ENCODE measurements at places on chromosomes 7 and 10.
A peak's percentile ranks its signal among the peaks of the same experiment; 100 is the strongest.

- H3K4me1 ChIP-seq, result no peaks in the 10 kb centered on the region
- no peak overlapping the region for H3K27ac ChIP-seq
- DNase-seq, result no peak
- no peak overlapping the region for H3K4me3 ChIP-seq
- H3K36me3 ChIP-seq, result no peaks in the 10 kb centered on the region
Observed at GRCh38 chr10:53904506-53905241, 896.4 kb downstream of the PCDH15 start.

DNA sequence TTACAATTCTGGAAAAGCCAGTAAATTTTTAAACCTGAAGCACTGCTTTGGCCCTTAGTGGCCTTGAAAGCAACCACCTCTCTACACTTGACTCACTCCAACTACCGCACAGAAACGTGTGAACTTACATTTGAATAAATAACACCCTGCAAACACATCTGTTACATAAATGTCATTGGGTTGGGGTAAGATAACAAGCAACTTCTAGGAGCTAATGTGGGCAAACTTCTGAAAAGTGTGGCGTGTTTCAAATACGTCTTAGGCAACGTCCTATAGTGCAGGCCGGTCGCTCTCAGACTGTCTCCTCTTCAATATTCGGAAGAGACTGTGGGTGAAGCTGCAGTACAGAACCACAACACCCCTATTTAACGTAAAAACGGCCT is 474 bp downstream of the ORC5 start:
- peak overlapping the region; percentile 83 for H3K4me3 ChIP-seq
- peaks cover 18% of the 10 kb centered on the region for H3K4me1 ChIP-seq
- H3K27me3 ChIP-seq, result no peaks in the 10 kb centered on the region
- H3K27ac ChIP-seq, result peak overlapping the region; percentile 83
- H3K36me3 ChIP-seq, result peaks cover 16% of the 10 kb centered on the region

GRCh38 chr7:134888141-134888740 is 98.1 kb upstream of the AGBL3 start:
- H3K27me3 ChIP-seq, result no peaks in the 10 kb centered on the region
- peak overlapping the region; percentile 8 for H3K27ac ChIP-seq
- no peak overlapping the region for H3K4me3 ChIP-seq
- peaks cover 88% of the 10 kb centered on the region for H3K4me1 ChIP-seq
- peaks cover 12% of the 10 kb centered on the region for H3K36me3 ChIP-seq
- DNase-seq, result no peak

DNA sequence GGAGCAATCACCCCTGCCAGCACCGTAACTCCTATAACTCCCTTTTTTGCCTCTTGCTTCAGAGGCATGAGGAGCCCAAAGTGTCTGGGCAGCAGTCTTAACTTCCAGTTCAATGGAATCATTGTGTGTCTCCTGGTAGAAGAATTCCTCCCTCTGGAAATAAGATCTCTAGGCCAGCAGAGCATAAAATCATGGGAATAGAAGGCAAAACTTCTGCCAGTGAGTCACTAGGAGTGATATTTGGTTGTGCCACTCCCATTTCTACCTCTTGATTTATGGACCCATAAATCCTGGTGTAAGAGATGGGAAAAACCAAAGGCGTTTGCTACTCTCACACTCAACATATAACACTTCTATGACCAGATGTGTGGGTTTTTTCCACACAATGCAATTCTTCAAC is 104.9 kb upstream of the FAM180A start:
- no peaks in the 10 kb centered on the region for H3K4me1 ChIP-seq
- no peak overlapping the region for H3K27ac ChIP-seq
- no peaks in the 10 kb centered on the region for H3K36me3 ChIP-seq
- no peak overlapping the region for H3K4me3 ChIP-seq

GRCh38 chr7:39607865-39608264 is 15.5 kb upstream of the RALA start:
- H3K4me1 ChIP-seq, result no peaks in the 10 kb centered on the region
- DNase-seq, result no peak
- H3K27ac ChIP-seq, result no peak overlapping the region
- no peaks in the 10 kb centered on the region for H3K36me3 ChIP-seq
- H3K4me3 ChIP-seq, result no peak overlapping the region

DNA sequence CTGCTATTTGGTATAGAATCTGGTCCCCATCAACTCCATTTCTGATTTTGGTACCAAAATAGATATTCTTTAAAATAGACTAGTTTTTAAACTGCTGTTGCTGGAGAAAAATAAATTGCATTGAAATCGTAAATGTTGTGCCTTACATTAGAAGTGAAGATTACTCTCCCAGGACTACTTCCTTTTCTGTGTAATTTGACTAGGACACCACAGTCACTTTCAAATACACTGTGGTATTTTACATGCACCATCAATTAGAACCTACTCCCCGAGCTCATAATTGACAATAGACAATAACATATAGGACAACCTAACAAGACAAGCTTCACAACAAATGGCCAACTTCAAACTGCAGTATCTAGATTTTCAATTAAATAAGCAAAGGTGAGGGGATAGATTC is 211.5 kb downstream of the DGKB start:
- no peaks in the 10 kb centered on the region for H3K4me1 ChIP-seq
- H3K27ac ChIP-seq, result no peak overlapping the region
- H3K36me3 ChIP-seq, result no peaks in the 10 kb centered on the region
- H3K27me3 ChIP-seq, result no peaks in the 10 kb centered on the region
- DNase-seq, result no peak

DNA sequence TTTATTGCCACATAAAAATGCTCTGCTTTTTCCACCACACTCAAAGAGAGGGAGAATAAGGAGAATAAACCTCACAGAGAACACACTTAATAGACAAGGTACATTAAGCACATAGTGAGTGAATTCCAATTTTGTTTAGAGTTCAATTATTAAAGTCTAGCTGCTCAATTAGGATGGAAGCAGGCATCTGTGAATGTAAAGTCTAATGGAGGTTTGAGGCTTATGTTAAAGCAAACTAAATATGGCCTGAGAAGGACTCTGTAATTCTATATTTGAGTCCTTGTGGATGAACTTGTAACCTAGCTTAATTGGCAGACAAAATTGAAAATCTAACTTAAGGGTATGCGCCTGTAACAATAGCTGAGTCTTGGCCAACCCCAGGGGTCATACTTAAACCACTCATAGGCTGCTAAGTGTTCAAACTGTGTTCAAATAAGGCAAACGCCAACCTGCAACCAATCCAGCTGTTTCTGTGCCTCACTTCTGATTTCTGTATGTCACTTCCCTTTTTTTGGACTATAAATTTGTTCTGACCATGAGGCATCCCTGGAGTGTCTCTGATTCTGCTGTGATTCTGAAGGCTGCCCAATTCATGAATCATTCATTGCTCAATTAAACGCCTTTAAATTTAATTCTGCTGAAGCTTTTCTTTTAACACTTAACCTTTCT is 31.3 kb upstream of the NME8 start:
- no peaks in the 10 kb centered on the region for H3K36me3 ChIP-seq
- H3K4me3 ChIP-seq, result no peak overlapping the region
- no peak for DNase-seq
- H3K4me1 ChIP-seq, result no peaks in the 10 kb centered on the region
- H3K27ac ChIP-seq, result no peak overlapping the region

DNA sequence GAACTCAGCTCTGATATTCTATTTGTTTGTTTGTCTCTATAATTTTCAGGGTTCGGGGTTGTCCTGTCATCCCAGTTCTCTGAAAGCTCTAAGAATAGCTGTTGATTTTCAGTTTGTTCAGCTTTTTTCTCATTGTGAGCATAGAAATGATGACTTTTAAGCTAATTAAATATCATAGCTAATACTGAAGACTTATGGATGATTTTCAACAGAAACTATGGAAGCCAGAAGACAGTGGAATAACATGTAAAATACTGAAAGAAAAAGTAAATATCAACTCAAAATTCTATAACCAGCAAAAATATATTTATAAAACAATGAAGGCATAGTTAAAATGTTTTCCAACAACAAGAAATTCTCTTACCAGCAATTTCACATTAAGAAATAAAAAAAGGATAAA is 96.4 kb upstream of the ETV1 start:
- no peaks in the 10 kb centered on the region for H3K4me1 ChIP-seq
- no peaks in the 10 kb centered on the region for H3K36me3 ChIP-seq
- no peak overlapping the region for H3K4me3 ChIP-seq
- no peak overlapping the region for H3K27ac ChIP-seq
- no peaks in the 10 kb centered on the region for H3K27me3 ChIP-seq
- no peak for DNase-seq

DNA sequence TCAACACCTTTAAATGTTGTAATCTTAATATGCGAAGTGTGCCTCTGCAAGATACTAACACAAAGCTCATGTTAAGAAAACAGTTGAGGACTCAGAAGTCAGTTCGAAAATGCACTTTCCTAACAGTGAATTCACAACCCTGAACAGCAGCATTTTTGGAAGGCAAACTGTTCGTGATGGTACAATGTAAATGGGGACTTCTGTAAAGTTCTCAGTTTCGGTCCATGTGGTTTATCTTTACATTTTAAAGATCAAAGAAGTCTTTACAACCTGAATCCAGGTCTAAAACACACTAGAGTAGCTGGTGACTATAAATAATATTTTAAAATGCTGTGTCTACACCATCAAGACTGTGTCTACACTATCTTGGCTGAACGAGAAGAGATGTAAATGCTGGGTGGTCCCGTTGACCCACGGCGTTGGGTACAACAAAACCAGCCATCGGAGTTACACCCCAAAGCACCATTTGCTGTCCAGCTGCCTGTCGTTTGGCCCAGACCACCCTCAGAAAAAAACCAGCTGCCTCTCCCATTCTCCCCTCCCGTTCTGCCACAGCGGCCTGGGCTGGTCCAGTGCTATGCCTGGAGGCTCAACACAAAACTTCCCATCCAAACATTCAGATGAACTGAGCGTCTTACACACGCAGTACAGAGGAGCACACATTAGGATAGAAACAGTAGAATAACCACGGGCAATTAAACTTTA is 42.9 kb downstream of the MKI67 start:
- H3K36me3 ChIP-seq, result no peaks in the 10 kb centered on the region
- H3K27me3 ChIP-seq, result no peaks in the 10 kb centered on the region
- no peak overlapping the region for H3K4me3 ChIP-seq
- peak; percentile 46 for DNase-seq

Measured in sigmoid colon (tissue), 7 donors.